ENCODE measurements at places on chromosomes 12 and 14.
A peak's percentile ranks its signal among the peaks of the same experiment; 100 is the strongest.

GRCh38 chr12:121013715-121014114, 2.6 kb downstream of the C12orf43 start:
- H3K27me3 ChIP-seq: no peaks in the 10 kb centered on the region
- no peak for DNase-seq
- peaks cover 7% of the 10 kb centered on the region for H3K4me1 ChIP-seq
- H3K27ac ChIP-seq: no peak overlapping the region
- H3K36me3 ChIP-seq: no peaks in the 10 kb centered on the region

- no peak for DNase-seq
- H3K4me1 ChIP-seq: no peaks in the 10 kb centered on the region
- no peak overlapping the region for H3K4me3 ChIP-seq
- H3K27ac ChIP-seq: no peak overlapping the region
- H3K36me3 ChIP-seq: no peaks in the 10 kb centered on the region
These were observed 11.8 kb upstream of the WSCD2 start for GRCh38 chr12:108117163-108117849.

DNA sequence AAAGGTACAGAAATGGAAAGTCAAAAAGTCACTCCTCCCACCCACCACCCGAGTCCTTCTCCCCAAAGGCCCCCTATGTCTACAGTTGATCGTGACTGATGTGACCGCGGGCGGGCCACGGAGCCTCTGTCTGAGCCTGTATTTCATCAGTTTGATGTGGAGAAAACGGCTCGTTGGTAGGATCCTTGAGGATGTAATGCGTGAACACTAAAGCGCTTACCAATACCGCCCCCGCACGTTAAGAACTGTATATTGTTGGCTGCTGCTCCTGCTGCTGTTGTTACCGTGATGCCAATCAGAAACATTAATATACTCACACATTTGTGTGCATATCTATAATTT, 24.6 kb upstream of the UBC start:
- no peaks in the 10 kb centered on the region for H3K36me3 ChIP-seq
- no peaks in the 10 kb centered on the region for H3K27me3 ChIP-seq
- H3K4me3 ChIP-seq: no peak overlapping the region
- H3K4me1 ChIP-seq: peaks cover 14% of the 10 kb centered on the region
- peak; percentile 81 for DNase-seq
- H3K27ac ChIP-seq: peak overlapping the region; percentile 92

GRCh38 chr14:73438993-73439392, 19.4 kb downstream of the NUMB start:
- H3K4me3 ChIP-seq: no peak overlapping the region
- no peaks in the 10 kb centered on the region for H3K36me3 ChIP-seq
- no peaks in the 10 kb centered on the region for H3K27me3 ChIP-seq
- H3K4me1 ChIP-seq: peaks cover 12% of the 10 kb centered on the region

- no peak overlapping the region for H3K4me3 ChIP-seq
- H3K27ac ChIP-seq: no peak overlapping the region
- H3K36me3 ChIP-seq: no peaks in the 10 kb centered on the region
- no peaks in the 10 kb centered on the region for H3K27me3 ChIP-seq
- peaks cover 25% of the 10 kb centered on the region for H3K4me1 ChIP-seq
These were observed 187.3 kb downstream of the CAND1 start for GRCh38 chr12:67456431-67456901.

- H3K4me3 ChIP-seq: no peak overlapping the region
- H3K27ac ChIP-seq: no peak overlapping the region
- H3K27me3 ChIP-seq: no peaks in the 10 kb centered on the region
These were observed 53.3 kb upstream of the STXBP6 start for GRCh38 chr14:25103271-25103670.

DNA sequence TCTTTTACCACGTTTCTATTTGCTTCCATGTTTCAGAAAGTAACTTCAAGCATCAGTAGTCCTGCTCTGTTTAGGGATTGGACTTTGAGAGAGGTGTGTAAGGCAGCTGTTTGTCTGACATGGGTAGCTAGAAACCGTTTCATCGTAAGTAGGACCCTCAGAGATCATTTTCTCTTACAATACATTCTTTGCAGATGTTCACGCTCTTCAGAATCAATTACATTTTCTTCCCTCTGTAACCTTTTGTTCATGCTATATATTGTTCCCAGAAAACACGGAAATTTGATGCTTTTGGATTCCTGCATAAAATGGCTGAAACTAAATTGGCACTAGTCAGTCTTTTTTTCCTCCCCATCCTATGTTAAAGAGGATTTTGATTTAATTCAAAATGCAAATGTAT, 62.6 kb upstream of the AEBP2 start:
- H3K27me3 ChIP-seq: no peaks in the 10 kb centered on the region
- H3K27ac ChIP-seq: no peak overlapping the region
- no peak overlapping the region for H3K4me3 ChIP-seq
- no peaks in the 10 kb centered on the region for H3K36me3 ChIP-seq
- H3K4me1 ChIP-seq: peaks cover 2% of the 10 kb centered on the region

DNA sequence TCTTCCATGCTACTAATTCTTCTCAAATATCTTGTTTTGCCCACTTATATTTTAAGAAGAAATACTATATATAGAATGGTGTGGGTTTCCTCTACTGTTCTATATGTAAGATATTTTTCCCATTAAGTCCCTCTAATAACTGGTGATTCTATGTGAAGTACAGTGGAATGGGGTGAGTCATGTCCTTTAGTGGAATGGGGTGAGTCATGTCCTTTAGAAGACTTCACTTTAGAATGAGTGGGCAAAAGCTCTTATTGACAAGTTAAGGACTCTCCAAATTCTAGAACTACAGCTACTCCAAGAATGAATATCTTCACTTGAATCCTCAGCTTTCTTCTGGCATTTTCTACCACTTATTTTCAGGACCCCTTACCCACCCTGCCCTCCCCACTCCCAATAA, 349.9 kb downstream of the ETNK1 start:
- H3K27me3 ChIP-seq: no peaks in the 10 kb centered on the region
- no peak overlapping the region for H3K27ac ChIP-seq
- no peak for DNase-seq

DNA sequence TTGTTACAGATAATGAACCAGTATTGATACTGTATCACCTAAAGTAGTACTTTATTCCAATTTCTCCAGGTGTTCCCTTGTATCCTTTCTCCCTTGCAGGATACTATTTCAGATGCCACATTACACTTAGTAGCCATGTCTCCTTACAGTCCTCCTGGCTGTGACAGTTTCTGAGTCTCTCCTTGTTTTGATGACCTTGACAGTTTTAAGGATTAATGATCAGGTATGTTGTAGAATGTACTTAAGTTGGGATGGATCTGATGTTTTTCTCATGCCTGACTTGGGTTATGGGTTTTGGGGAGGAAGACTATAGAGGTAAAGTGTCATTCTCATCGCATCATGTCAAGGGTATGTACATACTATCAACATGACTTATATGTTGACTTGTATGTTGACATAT, 193.6 kb downstream of the ADGRD1 start:
- no peaks in the 10 kb centered on the region for H3K4me1 ChIP-seq
- no peaks in the 10 kb centered on the region for H3K36me3 ChIP-seq
- H3K27ac ChIP-seq: no peak overlapping the region
- no peaks in the 10 kb centered on the region for H3K27me3 ChIP-seq

- no peaks in the 10 kb centered on the region for H3K36me3 ChIP-seq
- no peak overlapping the region for H3K27ac ChIP-seq
- no peak for DNase-seq
- no peaks in the 10 kb centered on the region for H3K27me3 ChIP-seq
- no peaks in the 10 kb centered on the region for H3K4me1 ChIP-seq
These were observed 361.8 kb downstream of the C12orf50 start for GRCh38 chr12:87667378-87667777.

DNA sequence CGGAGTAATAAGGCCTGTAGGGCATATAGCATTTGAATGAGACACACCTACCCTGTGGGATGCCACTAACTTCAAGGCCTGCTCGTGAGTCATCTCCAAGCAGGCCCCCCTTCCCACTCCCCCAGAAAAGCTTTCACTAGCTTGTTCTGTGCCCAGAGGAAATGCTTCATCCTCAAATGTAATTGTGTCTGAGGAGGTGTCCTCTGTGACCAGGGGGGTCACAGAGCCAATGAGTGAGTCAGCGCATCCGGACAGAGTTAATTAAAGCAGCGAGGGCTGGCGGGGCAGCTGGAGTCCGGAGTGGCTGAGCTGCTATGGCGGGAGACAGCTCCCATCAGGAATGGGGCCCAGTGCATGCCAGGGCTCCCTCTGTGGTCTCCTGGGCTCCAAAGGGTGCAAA, 27.0 kb upstream of the ESRRB start:
- H3K27me3 ChIP-seq: no peaks in the 10 kb centered on the region
- H3K4me1 ChIP-seq: no peaks in the 10 kb centered on the region
- no peak overlapping the region for H3K4me3 ChIP-seq
- no peaks in the 10 kb centered on the region for H3K36me3 ChIP-seq
